ENCODE measurements at places on chromosomes 16 and 17.

DNA sequence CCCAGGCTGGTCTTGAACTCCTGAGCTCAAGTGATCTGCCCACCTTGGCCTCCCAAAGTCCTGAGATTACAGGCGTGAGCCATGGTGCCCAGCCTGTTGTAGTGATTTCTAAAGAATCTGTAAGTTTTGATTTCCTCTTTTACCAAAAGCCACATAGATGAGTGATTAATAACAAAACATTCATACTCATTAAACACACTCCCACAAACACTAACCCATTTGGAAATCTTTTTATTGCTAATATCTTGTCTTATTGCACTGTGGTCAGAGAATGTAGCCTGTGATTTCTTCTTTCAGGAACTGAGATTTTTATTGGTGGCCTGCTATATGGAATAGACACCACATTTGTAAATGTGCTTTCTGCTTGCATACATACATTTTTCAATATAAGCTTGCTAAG, 31.6 kb downstream of the MYH10 start:
- no peak for DNase-seq

DNA sequence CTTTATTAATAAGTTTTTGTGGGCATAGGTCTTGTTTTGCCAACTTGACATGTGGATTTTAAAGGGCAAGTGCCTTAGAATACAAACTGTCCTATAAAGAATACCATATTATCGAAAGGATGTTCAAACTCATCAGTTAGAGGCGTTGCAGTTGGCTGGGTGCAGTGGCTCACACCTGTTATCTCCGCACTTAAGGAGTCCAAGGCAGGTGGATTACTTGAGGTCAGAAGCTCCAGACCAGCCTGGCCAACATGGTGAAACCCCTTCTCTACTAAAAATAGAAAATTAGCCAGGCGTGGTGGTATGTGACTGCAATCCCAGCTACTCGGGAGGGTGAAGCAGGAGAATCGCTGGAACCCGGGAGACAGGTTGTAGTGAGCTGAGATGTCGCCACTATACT, 472.0 kb downstream of the WWOX start:
- DNase-seq: no peak

DNA sequence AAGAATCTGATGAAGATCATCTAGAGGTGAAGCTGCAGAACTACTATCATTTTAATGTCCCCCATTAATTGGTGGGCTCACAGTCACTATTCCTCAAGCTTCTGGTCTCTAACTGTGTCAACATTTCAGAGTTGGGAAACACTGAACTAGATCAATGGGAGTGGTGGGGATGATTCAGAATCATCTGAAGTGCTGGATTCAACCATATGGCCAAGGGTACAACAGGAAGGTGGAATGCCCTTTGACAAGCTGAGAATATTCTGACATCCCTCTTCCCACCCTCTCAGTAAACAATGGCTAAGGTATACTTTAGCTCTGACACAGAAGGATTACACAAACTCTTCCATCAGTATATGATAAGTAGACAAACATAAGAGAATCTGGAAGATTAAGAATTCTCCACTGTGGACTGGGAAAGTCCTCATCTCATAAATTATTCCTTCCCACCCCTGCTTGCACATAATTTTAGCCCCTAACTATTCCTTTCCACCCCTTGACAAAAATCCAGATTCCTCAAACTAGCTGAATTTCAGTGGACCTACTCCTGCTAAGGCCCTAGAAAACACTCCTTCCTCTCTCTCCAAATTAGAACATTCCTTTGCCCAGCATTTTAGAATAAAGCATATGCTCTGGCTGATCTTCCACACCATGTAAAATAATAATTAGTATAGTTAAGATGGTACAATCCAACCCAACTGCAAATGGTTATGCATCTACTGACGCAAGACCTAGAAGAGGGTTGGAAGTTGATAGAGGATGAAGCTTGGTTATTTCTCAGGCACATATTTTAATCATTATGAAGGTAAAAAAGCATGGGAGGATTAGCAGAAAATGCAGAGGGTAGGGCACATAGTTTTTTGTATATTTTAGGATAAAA, 16.3 kb upstream of the RFFL start:
- no peak for DNase-seq

GRCh38 chr16:74771656-74772315, 2.8 kb downstream of the FA2H start:
- peak; percentile 46 for DNase-seq

DNA sequence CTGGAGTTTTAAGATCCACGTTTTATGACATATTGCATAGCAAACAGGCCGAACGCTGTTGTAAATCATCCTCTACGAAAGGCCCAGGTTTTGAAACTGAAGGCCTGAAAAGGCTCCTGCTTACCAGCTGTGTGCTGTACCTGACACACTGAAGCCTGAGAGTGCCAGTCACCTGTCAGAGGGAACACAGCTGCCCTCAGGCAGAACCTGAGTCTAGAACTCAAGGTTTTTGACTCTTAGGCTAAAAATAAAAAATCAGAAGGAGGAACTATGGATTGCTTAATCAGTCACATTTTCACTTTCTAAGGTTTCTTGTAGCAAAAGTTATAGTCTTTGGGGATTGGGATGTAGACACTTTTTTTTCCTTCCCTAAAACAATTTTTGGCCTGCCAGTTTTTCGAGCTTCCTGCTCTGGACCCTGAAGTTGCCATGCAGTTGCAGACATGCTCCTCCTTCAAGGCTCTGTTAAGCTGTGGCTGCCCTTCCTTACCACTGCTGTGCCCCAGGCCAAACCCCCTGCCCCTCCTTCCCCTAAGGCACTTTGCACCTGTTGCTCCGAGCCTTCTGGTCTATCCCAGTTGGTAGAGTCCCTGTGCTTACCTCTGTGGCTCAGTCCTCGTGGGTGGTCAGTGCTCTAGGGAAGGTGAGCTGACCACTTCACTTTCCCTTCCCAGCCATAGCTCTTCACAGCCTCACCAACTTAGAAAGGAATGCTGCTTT, 56.6 kb downstream of the TENT4B start:
- DNase-seq: no peak

GRCh38 chr16:1656808-1657617, 21.1 kb upstream of the JPT2 start:
- no peak for DNase-seq

- DNase-seq: no peak
These were observed 2.6 kb downstream of the CD300LB start for GRCh38 chr17:74528491-74529199.

- no peak for DNase-seq
These were observed 229.6 kb downstream of the MRTFB start for GRCh38 chr16:14300705-14301168.

DNA sequence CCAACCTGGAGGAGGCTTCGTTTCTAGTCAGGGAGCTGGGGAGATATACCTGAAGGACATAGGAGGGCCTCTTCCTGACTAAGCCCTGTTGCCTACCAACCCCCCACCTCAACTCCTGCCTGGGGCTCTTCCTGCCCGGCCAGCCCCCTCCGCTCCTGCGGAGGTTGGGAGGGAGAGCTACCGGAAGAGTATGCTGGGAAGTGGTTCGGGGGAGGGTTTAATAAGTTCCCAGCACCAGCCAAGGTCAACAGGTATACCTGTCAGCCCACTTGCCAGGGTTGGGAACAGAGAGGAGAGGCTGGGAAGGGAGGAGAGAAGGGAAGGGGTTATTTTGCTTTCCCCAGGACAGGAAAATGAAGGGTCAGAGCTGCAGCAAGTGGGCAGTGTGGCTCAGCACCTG, 4.7 kb downstream of the PPP1R1B start:
- DNase-seq: no peak

GRCh38 chr17:42526031-42526444, 10.0 kb upstream of the NAGLU start:
- DNase-seq: no peak

GRCh38 chr16:73020409-73020884, 27.5 kb downstream of the ZFHX3 start:
- DNase-seq: no peak

DNA sequence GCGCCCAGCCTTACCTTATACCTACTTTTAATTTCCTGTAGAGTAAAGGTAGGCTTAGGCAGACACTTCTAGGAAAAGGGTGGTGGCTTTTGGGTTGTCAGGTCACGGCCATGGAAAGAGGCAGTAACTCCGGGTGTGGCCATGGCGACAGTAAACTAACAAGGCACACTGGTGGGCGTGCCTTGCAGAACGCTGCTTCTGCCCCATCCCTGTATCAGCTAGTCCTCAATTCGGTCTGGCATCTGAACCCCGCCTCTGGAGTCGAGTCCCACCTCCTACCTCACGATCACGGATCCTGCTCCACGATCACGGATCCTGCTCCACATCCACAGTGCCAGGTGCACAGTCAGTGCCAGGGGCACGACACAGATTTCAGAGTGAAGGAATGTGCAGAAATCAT, 5.6 kb downstream of the ADCY9 start:
- no peak for DNase-seq

DNA sequence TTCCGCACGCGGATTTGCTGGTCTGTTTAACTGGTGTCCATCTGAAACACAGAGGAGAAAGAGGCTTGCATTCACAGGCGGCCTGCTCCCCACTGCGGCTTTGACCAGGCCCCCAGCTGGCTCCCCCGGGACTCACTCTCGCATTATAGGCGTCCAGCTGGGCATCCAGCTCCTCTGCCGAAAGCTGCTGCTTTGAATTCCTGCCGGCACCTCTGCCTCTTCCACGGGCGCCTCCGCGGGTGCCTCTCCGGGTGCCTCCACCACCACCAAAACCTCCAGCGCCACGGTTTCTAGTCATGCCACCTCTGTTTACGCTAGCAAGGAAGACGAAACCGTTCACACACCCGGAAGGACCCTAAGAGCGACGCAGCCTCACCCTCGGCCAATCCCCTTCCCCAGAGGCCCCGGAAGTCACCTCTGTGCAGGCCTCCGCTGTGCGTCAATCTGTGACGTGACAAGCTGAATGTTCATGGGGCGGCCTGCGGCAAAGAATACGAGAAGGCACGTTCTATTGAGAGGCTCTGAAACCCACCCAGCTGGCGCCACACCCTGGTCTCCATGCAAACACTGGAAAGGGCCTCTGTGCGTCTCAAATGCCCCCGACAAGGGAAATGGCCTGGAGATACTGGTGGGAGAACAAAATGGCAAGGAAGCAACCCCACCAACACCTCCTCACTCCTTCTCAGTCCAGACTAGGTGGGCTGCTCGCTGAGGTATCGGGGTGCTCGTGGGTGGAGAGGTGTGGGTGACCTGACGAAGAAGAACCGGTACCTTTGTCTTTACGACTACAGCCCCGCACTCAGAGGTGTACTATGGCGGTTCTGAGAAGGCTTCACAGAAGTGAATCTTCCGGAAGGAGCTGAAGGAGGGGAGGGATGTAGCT, 3.0 kb downstream of the ALYREF start:
- DNase-seq: no peak

DNA sequence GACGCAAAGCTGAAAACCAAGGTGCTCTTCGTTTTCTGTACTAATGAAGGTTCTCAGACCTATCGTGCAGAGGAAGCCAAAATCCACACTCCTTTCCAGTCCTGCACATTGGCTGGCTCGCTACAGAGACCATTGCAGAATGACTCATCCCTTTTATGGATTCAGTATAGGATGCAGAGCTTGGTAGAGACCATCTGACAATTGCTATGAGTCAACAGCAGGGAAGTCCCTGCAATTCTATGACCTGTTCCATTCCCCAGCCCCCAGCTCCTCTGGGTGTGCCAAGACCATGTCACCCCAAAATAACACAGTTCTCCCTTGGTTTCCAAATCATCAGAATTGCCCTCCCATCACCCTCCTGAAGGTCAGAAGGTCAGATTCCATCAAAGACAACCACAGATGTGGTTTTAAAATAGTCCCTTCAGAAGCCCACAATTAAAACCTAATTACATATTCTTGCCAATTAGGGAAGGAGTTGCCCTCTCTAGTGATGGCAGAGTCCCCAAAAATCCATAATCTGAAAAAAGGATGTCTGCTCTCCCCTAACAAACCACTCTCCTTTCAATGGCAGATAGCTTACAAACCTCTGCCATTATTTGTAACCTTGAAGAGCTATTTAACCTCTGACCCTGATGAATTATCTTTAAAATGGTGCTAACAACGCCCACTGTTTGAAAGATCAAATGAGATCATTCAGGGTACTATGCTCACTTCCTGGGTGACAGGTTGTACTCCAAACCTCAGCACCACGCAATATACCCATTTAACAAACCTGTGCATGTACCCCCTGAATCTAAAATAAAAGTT, 108.2 kb upstream of the RBBP6 start:
- no peak for DNase-seq

DNA sequence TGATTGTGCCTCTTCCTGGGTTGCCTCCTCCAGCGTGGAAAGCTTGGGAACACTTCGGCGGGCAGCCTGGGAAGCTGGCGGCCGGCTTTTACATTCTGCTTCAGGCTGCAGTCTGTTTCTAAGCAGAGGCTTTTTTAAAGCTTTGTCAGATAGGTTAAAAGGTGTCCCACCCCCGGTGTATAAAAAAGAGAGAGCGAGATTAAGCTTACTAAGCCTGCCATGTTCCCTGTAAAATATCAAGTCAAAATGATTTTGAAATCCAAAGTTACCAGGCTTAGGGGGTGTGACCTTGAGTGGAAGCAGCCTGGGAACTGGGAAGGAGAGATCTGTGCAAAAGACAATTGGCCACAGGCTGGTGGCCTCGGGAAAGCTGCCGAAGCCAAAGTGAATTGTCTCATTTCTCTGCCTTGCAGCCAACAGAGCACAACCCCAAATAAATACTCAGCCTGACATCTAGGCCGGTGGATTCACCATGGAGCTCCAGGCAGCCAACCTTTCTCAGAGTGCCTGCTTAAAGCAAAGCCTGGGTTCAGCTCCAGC, 254.5 kb downstream of the FTO start:
- DNase-seq: no peak

- DNase-seq: no peak
These were observed 806 bp upstream of the CYB561 start for GRCh38 chr17:63446753-63447470.

GRCh38 chr16:22250522-22250921, 44.4 kb downstream of the EEF2K start:
- no peak for DNase-seq

- no peak for DNase-seq
These were observed 101.8 kb downstream of the FOXL1 start for GRCh38 chr16:86680162-86680561.

- DNase-seq: no peak
These were observed 8.8 kb downstream of the CTRB2 start for GRCh38 chr16:75198135-75198600.

DNA sequence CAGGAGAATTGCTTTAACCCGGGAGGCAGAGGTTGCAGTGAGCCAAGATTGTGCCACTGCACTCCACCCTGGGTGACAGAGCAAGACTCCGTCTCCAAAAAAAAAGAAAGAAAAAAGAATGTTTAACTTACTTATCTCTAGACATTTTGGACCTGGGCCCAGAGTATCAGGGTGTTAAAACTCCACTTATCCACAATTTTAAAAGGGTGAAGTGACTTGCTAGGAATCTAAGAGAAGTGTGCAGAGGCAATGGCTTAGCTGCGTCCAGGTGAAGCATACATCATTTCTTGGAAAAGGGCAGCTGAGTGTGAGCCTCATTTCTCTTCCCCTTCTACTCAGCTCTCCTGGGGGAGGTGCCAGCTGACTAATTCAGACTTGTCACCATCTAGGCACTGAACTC, 25.1 kb downstream of the ALDH3A2 start:
- no peak for DNase-seq

All from vagina (tissue), 2 donors.